SK-MEL-5 (cell line): ENCODE measurements at places on chromosomes 5 and 9.

DNA sequence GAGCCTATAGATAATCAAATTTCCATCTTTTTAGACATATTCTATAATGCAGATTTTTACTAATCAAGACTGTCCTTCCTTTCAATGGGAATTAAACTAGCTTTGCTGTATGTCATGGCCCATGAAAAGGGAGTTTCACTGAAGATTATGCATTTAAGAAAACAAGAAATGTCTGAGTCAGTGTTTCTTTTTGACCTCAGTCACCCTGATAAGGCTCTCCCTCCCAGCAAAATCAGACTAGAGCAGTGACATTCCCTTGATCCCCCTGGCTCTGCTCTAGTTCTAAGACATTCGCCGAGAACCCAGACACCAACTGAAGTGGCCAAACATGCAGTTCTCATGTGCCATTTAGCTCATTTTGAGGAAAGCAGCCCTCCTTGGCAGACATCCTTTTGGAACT is 442.0 kb downstream of the ACTL7B start:
- DNase-seq, result no peak

DNA sequence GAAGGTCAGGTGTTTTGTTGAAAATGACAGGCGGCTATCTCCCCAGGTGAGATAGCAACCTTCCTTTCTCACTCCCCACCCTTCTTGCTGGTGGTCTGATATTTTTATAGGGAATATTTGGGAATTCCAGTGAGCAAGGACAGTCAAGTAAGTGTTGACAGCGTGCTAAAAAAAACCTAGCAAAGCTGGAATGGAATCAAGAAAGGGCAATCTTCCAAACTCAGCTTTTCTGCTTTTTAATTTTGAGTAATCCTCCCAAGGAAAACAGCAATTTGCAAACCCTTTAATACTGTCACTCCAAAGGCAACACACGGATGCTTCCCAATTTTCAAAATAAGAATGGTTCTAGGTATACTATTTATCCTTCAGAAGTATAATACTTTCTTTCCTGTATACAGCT is 143.7 kb upstream of the PCA3 start:
- DNase-seq, result no peak

DNA sequence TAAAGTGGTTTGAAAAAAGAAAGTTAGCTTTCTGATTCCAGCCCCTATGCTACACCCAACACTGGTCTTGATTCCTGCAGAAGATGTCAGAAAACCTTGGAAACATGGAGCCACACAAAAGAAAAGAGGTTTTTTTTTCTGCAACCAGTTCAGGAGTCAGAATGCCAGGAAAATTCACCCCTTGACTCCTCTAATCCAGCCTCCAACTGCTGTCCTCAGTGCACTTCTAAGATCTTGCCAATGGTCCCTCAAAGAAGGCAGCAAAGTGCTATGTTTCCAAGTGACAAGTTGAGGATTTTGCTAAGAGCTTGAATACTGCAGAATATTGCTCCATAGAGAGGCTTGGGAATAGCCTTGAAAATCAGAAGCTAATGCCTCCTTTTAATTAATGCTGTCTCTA is 110.2 kb downstream of the TRIM32 start:
- no peak for DNase-seq

DNA sequence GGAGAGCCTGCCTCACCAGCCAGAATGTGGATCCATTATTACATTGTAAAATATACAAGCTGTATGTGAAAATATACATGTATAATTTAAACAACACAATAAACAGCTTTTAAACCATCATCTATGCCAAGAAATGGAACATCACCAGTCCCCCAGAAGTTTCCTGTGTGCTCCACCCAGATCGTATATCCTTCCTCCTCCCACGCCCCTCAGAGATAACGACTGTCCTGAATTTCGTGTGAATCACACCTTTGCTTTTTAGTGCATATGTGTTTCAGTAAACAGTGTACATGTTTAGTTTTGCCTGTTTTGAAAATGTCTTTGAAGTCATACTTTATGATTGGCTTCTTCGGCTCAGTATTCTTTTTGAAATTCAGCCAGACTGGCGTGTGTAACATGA is 134.6 kb upstream of the MYO10 start:
- DNase-seq, result no peak

DNA sequence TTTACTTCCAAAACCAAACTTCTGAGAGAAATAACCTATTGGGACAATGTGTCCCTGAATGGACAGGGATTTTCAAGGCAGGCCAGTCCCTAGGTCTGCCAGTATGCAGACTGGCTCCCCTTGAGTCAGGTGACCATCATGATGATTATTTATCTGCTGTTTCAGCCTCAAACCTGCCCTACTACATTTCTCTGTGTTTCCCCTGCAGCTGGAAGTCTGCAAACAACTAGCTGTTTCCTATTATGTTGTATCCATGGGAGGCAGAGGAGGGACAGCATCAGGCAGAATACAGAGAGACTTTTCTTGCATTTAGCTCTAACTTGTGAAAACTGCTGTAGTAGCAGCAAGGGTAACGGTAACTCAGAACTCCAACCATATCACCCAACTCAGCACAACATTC is 36.2 kb upstream of the IFNK start:
- DNase-seq, result no peak

DNA sequence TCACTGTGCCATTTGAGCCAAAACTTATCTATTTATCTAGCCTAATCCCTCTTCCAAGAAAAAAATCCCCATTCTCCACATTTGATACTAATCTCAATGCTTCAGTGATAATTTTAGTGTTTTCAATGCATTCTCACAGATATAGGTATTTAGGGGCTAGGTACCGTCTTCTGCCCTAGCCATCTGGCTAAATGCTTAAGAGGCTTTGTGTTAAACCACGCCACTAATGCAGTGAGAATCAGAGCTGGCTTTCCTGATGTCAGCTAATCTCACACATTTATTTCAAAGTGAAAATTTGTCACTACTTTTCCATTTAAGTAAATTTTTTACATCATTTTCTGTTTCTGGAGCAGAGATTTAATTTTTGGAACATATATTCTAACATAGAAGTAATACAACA is 479.7 kb downstream of the MAN2A1 start:
- DNase-seq, result no peak

DNA sequence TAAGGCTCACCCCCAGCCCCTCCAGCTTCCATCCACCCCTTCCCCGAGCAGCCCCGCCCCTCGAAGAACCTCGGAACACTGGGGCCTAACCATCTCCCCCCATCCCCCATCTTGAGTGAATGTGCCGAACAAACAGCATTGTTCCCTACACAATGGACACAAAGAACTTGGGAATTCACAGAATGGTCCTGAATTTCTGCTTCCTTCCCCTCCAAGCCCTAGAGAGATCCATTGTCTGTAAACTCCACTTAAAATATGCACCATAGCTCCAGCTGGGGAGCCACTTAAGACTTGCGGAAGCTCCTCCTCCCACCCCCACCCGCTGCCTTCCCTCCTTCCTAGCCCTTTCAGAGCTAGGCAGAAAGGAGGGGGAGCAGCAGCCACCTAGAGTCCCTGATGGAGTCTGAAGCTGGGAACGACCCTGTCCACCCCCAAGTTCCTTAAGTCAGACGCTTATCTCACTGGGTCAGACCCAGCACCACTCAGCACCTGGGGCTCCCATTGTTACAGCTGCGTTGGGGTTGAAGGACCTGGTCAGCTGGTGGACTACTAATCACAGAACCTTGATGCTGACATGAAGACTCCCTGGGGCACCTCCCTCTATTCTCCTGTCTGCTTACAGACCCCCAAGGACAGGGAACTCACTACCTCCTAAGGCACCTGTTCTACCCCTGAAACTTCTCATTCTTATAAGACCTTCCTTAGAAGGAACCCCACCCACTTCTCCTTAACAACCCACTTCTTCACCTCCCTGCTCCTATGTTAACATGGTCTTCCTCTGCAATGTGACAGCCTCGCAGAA is 61.4 kb downstream of the PCDH1 start:
- DNase-seq, result no peak

GRCh38 chr5:134545070-134545868 is 19.8 kb downstream of the JADE2 start:
- DNase-seq, result no peak
